ENCODE measurements at places on chromosomes 12 and 14.

DNA sequence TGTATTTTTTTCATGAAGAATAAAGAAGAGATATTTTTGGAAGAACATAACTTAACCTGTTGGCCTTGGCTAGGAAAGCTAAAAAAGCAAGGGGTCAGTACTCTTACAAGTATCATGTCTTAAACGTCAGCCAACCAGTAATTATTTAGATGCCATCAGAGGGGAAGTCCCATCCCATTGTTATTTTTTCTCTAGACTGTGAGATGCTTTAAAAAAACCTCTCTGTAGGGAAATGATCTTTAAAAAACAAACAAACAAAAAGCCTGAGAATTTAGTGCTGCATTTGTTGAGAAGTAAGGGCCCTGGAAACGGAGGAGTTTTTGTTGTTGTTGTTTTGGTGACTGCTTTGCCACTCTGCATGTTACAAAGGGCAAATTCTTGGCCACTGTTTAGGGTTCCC lies 474.0 kb downstream of the ZFP36L1 start:
- DNase-seq, result no peak

GRCh38 chr12:91180582-91181395 lies 1.8 kb downstream of the DCN start:
- no peak for DNase-seq

DNA sequence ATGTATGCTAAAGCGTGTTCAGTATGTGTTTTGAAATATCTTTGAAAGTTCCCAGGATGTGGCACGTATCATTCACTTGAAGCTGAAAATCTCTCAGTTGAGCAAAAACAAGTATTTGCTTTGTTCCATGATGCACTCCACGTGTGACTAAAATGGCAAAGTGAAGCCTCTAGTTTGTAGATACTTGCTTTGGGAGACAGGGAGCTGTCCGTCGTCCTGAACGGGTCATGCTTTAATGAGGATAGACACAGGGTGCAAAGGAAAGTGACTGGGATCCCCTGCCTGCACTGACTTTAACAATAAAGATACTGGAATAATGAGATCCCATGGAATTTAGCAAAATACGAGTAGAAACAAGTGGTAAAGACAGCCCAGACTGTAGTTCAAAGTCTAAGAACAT lies 991.4 kb downstream of the NRXN3 start:
- peak; percentile 3 for DNase-seq

DNA sequence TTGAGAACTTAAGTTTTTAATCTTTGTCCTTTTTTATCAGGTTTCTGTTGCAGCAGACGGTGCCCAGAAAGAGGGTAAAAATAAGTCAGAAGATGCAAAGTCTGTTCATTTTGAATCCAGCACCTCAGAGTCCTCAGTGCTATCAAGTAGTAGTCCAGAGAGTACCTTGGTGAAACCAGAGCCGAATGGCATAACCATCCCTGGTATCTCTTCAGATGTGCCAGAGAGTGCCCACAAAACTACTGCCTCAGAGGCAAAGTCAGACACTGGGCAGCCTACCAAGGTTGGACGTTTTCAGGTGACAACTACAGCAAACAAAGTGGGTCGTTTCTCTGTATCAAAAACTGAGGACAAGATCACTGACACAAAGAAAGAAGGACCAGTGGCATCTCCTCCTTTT lies 53.5 kb downstream of the RAD52 start:
- no peak for DNase-seq

DNA sequence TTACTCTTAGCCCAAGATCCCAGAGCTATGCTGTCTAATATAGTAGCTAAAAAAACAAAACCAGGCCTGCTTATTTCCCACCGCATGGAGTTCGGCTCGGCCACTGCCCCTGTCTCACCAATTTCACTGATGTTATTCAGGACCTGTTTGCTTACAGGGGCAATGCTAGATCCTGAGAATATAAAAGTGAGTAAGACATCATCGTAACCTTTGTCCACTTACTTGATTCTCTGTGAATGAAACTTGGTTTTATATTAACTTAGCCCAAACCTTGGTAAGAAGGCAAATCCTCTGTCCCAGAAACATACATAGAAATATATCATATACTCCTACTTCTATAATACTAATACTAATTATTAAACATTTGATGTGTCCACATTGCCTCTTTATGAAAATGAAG lies 56.6 kb downstream of the RNFT2 start:
- DNase-seq, result no peak

DNA sequence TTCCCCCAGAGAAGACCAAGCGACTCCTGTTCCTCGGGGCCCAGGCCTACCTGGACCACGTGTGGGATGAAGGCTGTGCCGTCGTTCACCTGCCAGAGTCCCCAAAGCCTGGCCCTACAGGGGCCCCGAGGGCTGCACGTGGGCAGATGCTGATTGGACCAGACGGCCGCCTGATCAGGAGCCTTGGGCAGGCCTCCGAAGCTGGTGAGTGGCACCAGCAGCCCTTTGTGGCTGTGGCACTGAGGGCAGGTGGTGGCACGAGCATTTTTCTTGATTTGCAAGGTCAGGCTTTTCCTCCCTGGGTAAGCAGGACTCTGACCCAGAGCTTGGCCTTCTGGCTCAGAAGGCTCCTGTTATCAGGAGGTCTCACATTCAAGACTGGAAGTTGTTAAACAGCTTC lies 2.7 kb downstream of the SIVA1 start:
- no peak for DNase-seq

GRCh38 chr12:55996715-55997534 lies at the start of gene SUOX:
TSS of gene SUOX (plus strand) at chr12:55997276. CDS start at chr12:56002222, 4,946 bp downstream.
- DNase-seq, result peak; percentile 44

GRCh38 chr12:109762071-109762672 lies 48.5 kb downstream of the FAM222A start:
- no peak for DNase-seq

DNA sequence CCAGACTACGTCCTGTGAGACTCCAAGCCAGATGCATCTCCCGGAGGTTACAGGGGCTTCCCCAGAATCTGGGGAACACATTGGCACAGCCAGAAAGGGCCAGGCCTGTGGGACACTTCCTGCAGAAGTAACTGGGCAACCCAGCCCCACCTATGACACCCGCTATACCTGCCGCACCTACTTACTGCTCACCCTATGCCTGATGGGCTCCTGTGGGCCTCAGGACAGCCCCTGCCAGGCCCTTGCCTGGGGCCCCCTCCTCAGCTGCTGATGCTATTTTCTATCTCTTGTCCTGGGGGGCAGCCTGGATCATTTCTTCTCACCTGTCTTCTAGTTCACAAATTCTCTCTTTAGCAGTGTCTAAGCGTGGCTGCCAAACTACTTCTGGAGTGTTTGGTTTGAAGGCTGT lies 28.7 kb downstream of the JAG2 start:
- DNase-seq, result no peak

DNA sequence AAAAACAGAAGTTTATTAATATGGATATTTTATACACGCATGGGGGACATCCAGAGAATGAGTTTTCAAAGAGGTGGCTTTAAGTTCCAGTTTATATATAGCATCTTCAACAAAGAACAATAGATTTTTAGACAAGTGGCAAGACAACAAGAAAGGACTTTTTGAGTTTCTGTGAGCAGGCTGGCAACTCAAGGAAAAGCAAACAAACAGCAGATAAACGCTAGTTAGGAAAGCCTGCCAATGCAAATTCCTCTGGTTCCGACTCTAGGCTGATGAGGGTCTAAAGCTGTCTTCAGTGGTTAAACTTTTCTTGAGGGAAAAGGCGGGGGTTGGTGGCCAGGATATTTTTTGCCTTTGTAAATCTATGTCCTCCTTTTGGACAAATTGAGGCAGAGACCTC lies 78.4 kb upstream of the EEA1 start:
- no peak for DNase-seq
